NCI-H1436 (cell line): ENCODE measurements at places on chromosomes 2 and 18.

DNA sequence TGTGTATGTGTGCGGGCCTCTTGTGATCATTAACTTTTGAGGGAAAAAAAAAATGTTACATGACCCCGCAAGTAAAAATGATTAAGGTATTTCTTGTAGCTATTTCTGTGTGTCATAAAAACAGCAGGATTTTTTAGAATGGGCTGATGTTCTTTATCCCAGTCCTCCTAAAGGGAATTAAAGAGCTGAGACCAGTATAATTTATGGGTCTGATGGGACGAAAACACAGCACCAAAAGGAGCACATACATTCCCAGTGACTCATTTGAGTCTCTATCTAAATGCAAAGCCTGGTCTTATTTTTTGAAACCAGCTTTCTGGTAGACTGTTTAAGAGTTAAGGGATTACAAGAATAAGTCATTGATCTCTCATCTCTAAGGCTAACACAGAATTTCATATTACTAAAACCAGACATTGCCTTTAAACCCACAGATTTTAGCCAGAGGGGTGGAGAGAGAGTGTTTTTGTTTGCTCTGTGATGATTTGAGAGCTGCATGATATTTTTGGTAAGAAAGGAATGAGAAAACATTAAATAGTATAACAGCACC, 342.3 kb upstream of the EPHA4 start:
- DNase-seq = no peak

DNA sequence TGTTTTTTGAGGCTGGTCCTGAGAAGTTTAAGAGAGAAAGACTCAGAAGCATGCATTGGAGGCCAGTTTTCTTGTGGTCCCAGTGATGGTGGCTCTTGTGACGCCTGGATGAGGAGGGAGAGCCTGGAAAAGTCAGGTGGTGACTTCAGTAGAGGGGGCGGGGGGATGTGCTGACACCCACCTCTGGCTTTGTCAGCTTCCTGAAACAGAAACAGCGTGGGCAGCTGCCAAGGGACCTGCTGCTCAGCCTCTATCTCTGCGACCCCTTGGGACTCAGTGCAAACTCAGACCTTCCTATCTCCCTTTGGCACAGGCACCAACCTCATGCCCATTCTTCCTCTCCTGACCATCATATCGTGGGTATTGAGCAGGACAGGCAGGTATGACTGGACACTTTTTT, 6.4 kb downstream of the TGFBRAP1 start:
- no peak for DNase-seq

DNA sequence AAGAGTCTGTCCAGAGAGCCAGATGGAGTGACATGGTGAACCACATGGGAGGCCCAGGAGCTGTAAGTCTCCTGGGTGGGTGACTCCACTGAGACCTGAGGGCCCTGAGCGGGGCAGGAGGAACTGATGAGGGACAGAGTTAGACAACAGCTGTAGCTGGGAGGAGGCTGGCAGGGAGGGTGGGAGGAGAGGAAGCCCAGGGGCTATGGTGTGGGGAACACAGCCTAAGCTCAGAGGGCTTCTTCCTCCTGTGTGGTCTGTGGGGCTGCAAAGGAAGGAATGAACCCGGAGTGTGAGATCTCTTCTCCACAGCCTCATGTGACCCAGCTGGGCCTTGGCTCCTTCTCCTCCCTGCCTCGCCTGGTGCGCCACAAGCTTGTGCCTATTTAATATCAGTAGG, 395.6 kb upstream of the HS6ST1 start:
- DNase-seq = no peak

DNA sequence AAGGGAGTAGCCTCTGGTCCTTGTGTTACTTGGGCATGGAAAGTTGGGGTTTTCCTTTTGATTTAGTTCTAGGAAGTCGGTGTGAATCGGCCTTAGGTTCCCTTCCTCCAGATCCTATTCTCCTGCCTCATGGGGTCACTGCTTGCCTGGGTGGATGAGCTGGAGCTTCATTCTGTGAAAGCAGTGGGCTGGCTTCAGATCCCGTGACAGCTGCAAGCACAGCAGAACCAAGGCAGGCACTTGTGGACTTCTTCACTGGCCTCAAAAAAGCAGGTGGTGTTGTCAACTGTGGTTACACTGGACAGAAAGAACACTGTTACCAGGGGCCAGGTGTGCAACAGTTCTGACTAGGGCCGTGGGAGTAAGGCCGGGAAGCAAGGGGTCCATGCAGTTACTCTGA, 243.4 kb downstream of the LDLRAD4 start:
- DNase-seq = no peak

DNA sequence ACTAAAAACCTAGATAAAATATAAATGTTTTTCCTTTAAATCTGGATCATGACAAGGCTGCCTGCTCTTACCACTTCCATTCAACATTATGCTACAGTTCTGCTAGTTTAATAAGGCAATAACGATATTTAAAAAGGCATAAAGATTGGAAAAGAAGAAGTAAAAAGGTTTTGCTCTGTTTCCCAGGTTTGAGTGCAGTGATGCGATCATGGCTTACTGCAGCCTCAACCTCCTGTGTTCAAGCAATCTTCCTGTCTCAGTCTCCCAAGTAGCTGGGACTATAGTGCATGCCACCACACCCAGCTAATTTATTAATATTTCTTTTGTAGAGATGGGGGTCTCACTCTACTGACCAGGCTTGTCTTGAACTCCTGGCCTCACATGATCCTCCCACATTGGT, 40.8 kb downstream of the PROKR1 start:
- no peak for DNase-seq

GRCh38 chr2:62424899-62425298, 81.1 kb downstream of the TMEM17 start:
- DNase-seq = no peak

DNA sequence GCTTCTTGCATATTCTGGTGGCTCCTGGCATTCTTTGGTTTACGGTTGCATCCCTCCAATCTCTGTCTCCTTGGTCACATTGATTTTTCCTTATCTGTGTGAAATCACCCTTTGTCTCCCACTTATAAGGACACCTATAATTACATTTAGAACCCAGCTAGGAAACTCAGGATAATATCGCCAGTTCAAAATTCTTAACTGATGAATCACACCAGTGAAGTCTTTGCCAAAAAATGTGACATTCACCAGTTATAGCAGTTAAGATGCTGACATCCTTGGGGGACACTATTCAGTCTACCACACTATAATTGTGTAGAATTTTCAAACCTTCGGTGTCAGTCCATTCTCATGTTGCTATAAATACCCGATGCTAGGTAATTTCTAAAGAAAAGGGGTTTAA, 320.2 kb downstream of the TMX3 start:
- DNase-seq = no peak

DNA sequence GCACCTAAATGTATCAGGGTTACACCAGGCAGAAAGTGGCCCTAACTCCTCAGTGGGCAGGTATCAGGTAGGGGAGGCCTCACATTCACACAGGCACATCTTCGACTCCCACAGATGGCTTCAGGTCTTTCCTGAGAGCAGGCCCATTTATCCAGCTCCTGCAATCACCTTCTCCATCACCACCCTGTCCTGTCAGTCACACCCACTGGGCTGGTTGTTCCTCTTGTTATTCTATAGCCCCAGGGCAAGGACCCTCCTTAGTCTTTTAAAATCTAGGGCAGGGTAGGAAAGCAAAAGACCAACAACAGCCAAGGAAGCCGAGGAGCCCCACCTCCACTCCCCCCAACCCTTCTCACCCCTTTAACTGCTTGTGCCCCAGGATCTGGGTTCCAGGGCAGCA, 9.1 kb upstream of the HOXD4 start:
- no peak for DNase-seq

- no peak for DNase-seq
Observed at GRCh38 chr2:27988718-27989117, 98.2 kb downstream of the BABAM2 start.

DNA sequence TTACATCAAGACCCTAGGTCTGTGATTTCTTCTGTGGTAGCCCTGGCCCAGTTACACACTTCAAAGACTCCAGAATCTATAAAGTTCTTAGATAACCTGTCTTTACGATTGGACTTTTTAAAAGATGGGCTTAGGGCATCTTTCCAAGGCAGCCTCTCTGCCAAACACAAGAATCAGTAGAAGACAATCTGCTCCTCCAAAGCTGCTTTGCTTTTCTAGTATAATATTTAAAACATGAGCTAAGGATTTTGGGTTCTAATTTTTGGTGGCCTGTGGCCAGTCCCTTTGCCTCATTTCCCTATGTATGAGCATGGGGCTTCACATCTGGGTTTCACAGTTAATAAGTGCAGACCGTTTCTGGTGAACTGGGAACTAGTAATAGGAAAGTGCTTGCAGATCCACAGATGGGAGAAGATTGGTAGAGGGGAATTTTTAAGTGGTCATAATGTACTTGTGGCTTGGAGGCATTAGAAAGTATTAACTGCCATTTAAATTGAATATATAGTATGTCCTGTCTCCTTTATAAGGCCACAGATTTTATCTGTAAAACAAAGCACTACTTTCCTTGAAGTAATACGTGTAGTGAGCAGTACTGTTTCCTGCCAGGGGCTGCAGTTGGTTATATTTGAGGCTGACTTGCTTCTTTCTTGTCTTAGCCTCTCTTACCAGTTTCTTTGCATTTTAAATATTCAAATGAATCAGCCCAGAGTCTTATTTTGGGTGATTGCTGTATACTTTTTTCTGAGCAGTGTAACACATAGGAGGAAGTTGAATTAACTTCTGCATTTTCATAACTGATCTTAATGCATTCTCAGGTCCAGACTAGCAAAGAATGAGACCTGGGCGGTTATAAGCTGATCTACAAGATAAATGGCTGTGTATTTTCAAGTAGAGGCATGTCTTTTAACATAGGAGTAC, 1.5 kb downstream of the ARPC2 start:
- DNase-seq = no peak

- DNase-seq = no peak
Observed at GRCh38 chr2:38552259-38552658, 50.5 kb downstream of the HNRNPLL start.
